ENCODE measurements at places on chromosomes 12 and 14.

DNA sequence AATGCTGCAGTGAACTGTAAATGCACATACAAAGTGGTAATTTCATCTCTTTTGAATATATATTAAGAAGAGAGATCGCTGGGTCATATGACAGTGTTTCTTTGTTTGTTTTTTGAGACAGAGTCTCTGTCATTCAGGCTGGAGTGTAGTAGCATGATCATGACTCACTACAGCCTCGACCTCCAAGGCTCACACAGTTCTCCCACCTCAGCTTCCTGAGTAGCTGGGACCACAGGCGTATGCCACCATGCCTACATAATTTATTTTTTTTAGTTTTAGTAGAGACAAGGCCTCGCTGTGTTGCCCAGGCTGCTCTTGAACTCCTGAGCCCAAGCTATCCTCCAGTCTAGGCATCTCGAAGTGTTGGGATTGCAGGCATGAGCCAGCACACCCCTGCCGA, 62.4 kb upstream of the ACSS3 start:
- no peak for DNase-seq

DNA sequence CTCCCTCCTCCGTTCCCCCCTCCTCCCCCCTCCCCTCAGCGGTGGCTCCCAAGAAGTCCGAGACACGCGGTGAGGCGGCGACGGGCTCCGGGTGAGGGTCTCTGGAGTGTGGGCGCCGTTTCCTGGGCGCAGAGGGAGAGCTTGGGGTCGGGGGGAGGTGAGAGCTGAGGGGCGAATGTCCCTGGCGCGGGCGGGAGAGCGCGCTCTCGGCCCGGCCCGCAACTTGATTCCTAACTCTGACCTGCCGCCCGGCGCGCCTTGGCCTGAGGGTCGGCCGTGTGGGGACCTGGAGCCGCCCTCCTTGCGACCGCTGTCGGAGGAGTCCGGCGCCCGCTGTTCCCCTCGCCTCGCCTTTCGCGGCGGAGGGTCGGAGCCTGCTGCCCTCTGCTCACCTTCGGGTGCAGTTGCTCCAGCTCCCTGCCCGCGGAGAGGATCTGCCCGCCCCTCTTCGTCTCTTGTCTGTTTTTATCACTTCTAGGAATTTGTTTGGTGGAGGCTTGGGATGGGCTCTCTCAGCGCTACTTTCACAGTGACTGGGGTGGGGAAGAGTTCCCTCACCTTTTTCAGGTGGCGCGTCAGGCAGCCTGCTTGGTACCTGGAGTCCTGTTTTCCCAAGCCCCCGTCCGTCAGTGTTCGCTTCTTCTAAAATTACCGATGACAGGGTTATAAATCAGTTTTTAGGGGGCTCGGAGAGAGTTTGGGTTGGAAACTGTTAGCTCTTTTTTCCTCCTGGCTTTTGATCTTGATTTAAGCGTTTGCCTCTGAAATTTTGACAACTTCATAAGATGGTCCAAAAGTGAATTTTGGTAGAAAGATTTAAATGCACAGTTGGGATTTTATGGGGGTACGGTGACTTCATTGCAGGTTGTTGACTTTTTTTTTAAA, 495 bp downstream of the ADIPOR2 start:
- no peak for DNase-seq

DNA sequence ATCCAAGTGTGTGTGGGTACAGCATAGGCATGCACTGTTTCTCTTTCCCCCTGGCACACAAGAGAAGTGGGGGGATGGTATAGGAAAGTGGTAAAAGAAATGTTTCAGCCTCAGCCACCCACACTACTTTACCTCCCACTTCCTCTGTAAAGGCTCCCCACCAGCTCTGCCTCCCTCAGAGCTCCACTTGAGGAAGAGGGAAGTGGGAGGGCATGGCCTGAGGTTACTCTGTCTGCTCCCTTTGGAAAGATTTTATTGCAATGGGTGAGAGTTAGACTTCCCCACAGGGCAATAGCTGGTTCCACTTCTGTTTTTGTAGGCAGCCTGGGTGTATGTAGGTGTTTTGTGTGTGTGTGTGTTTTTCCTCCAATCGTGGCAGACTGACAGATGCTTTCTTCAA, 145.3 kb downstream of the SSPN start:
- DNase-seq, result no peak

DNA sequence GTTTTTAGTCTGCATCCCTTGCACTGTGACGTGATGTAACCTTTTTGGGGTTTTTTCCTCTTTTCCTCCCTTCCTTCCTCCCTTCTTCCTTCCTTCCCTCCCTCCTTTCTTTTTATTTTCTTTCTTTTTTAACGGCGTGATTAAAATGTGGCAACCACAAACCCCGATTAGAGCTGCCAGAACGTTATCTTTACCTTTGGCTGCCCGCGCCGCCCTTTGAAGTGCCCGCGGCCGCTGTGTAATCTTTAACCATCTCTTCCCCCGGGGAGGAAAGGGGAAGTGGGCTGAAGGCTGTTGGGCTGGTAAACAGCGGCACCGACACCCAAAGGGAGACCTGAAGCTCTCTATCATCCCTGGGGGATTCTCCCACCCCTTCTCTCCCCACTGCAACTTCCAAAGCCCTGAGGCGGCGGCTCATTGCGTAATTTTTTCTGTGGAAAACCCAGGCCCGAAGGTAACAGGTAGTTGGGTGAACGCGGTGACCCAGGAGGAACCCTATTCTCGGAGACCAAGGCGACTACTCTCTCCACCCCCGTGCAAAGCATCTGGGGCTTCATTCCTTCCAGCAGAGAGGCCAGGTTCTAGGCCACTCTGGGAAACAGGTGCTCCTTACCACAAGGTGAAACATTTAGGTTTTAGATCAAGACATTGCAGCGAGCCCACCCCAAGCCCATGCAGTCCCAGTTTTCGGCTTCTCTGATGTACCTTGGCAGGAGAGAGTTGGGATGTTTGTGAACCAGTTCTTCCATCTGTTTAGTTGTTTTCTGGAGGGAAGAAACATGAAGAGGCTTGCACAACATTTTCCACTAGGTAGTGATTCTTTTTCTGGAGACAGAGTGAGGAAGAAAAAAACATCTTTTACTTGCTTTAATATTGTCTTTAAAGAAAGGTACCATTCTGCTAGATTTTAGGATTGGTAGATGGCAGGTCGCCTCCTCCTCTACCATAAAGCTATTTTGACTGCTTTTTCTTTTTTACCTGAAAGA, 1.5 kb downstream of the LGR5 start:
- no peak for DNase-seq

- no peak for DNase-seq
Observed at GRCh38 chr12:19620222-19620621, 180.9 kb downstream of the AEBP2 start.

DNA sequence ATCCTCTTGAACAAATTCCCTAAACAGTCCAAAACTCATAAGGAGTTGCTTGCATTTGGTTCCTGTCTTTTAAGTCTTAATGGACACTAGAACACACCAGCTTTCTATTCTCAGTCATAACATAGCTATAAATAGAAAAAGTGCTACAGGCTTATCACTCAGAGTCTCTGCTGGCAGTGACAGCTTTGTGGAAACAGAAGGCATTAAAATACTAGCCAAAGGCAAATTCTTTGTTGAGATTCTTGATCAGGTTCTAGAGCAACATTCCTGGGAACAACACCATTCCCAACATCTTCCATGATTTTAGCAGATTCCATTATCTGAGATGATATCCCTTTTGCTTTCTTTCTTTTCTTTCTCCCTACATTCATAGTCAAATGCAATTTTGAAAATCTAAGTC, 207.7 kb upstream of the PLEKHG7 start:
- DNase-seq, result no peak

DNA sequence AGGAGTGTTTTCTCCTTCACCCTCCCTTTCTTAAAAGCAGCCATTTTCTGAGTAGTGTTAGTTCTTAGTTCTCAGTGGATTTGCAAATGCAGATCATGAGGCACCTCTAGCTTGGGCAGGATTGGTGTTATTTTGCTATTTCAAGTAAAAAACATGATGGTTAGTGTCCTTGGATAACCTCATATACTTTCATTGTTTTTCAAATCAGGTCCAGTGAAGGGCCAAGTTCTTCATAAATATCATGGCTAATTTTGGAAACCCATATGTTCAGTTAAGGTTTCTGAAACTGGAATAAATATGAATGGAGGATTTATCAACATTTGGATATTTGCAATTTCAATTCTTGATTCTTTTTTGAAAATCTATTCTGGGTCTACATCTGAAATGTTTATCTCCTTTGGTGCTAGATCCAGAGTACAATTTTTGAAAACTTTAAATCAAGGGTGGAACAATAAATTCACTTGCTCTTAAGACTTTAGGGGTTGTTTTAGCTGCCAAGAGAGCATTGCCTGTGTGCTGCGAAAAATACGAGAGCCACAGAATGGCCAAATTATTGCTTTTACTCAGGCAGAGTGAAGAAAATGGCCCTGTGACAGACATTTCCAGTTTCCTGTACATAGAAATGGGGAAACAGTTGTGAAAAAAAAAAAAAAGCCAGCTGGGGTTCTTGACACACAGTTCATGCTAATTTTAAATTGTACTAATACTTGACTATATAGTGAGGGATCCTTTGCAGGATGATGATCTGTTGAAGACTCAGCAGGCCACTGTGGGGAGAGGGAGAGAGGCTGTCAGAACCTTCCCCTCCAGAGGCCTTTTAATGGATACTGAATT, 104.6 kb downstream of the BICD1 start:
- DNase-seq, result no peak

DNA sequence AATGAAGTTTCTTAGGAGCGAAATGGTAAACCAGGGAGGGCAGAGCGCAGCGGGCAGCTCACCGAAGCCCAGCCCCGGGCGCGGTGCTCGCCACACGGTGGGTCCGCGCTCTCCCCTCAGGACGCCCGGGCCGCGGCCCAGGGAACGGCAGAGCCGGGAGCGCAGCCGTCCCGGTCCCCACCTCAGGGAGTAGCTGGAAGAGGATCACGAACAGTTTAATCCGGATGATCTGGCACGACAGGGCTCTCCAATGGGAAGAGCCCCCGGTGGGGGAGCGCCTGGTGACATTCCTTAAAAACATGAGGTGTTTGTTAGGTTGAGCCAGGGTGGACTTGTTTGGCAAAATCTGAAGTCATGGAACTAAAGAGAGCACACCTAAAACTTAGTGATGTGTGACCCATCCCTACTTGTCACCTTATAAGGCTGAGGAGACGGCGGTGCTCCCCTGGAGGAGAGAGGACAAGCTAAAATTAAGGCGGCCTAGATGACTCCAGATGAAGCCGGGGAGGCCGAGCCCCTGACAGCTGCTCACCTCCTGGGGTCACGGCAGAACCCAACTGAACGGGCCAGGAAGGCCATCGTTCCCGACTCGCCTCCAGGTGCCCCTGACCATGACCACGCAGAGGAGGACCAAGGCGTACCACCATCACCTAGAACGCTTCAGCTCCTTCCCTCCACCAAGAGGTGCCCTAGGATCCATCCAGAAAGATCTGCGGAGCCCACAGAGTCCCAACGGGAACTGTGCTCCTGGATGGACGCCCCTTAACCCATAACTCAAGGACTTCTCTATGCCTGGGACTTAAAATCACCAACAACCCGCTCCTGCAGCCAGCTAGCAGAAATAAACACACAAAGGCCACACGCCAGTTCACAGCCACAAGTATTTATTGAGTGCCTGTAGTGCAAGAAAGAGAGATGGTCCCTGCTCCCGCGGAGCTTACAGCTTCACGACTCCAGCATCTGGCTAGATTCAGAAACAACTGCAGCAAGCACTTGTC, 866 bp upstream of the PITPNM2 start:
- no peak for DNase-seq

DNA sequence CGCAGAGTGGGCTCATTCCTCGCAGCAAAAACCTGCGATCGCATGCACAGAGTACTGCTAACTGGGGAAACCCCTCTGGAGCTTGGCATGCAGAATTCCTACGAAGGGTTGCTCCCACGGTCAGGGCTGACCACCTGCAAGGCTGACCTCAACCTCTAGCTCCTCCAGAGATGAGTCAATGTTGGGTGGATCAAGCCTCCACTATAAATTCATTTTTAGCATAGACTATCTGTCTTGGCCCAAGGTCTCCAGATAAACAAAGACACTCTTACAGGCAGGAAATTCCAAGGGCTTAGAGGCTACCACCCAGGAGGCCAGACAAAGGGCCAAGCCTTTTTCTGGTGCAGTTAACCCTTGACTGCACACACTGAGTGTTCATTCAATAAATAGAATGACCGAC, 296.5 kb downstream of the TMEM132D start:
- DNase-seq, result no peak

DNA sequence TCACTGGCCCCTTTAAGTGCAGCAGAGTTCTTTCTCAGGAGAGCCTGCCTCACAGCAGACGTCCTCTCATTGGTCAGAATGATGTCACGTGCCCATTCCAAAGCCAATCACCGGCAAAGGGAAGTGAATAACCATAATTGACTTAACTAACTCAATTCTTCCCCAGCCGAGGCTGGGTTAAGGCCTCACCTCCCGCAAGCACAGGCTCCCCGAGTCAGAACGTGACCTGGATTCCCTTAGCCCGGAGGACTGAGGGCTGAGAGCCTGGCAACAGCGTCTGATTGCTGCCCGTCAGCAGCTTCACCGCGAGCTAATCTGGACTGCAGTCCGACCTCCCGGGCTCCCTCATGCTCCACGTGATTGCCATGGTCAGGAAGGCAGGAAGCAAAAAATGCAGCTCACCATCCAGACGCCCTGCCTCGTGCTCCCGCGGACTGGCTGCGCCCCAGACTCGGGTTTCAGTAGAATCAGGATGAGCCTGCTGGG, 92.1 kb upstream of the FZD10 start:
- no peak for DNase-seq

DNA sequence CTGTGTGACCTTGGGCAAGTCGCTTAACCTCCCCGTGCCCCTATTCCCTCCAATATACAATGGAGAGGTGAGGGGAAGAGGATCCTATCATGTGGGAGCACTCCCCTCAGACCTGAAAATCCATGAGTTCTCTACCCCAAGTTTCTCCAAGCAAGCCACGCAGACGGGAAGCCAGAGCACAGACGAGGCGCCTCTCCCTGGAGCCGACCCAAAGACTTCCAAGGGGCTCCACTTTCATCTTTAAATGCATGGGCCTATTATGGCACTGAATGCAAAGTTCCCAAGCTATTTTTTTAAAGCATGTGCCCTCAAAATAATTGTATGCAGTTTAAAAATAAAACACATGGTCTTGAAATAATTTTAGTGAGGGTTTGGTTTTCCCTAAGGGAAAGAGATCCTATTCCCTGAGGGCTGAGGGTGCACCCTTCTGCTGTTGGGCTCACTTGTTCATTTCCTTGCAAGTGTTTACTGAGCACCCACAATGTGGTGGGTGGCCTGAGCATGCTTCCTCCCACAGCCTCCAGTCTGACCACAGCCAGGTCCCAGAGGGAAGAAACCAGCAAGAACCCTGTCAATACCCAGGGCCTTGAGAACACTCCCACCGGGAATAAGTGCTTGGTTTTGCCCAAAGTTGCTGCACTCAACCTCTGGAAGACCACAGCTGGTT, 14.6 kb downstream of the CMKLR1 start:
- no peak for DNase-seq

GRCh38 chr12:52195065-52195730, 3.4 kb upstream of the KRT80 start:
- DNase-seq, result no peak

- no peak for DNase-seq
Observed at GRCh38 chr14:78143489-78144145, 26.6 kb upstream of the NRXN3 start.

GRCh38 chr12:59859171-59859510, 263.3 kb downstream of the SLC16A7 start:
- no peak for DNase-seq

Data from T-helper 2 cell (primary cell).